NCI-H1694 treated with DMSO at 0.1 percent for 48 hours (cell line): ENCODE measurements at places on chromosomes 7 and 10.

DNA sequence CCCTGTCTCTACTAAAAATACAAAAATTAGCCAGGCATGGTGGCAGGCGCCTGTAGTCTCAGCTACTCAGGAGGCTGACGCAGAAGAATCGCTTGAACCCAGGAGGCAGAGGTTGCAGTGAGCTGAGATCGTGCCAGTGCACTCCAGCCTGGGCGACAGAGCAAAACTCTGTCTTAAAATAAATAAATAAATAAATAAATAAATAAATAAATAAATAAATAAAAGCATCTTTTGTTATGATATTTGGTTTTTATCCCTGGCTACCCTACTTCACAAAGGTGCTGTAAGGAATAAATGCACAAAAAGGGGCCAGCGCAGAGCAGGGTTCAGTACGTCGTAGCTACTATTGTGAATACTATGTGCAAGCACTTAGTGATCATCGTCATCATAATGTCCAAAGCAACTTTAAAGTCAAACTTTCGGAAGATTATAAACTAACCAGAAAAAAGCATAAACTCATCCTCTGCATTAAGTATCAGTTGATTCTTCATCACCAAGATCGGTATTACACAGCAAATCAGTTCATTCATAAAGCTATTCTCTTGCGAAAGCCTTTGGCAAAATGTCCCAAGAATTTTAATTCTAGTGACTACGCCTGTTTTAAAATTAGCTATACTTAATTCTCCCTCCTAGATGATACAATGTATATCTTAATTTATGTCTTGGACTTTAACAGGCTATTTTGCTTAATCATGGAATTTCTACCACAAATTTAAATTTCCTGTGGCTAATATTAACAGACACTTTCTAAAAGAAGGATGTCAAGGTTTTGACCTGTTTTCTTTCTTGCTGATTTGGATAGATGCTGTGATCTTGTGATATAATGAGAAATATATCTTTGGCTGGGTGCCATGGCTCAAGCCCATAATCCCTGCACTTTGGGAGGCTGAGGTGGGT is 7.6 kb upstream of the NFE2L3 start:
- DNase-seq = no peak

GRCh38 chr10:68871105-68871711 is 29.9 kb upstream of the DDX50 start:
- DNase-seq = no peak

DNA sequence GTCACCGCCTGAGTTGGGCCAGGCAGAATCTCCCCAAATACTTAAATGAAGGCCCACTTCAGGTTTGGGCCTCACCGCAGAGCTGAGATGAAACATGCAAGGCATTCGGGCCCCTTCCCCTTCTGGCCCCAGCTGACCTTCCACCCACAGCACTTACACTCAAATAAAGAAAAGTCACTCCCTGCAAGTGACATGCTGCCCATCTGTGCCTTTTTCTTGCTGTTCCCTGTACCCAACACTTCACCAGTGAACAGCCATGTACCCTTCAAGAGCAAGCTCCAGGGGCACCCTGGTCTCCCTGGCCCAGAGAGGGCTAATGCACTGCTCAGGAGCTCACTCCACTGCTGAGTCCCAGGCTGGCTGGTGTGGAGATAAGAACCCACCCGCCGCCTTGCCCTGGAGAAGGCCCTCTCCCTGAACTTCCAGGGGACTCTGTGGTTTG is 40.7 kb downstream of the ZCCHC24 start:
- DNase-seq = no peak

DNA sequence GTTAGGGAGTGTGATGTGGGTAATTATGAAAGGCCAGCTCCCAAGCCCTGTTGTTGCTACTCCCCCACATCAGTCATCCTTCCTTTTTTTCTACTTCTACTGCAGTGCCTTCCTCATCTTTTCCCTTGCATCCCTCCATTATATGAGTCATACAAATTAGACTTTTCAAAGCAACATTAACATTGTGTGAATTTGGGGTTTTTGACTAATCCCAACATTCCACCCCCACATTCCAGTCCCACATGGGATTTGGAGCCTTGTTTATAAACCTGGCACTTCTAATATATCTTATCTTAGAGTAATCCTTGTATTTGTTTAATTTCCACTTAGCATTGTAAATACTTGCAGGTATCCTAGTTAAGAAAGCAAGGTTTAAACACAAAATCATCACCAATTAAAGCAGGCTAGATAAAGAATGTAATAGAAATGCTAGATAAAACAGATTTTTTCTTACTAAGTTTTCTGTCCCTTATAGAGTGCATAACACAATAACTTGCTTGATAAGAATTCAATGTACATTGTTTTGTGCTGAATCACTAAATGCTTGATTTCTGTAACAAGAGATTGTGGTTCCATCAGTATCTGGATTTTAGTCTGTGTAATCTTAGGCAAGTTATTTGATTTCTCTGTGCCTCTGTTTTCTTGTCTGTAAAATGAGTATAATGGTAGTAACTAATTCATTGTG is 165.8 kb downstream of the CFTR start:
- DNase-seq = no peak

DNA sequence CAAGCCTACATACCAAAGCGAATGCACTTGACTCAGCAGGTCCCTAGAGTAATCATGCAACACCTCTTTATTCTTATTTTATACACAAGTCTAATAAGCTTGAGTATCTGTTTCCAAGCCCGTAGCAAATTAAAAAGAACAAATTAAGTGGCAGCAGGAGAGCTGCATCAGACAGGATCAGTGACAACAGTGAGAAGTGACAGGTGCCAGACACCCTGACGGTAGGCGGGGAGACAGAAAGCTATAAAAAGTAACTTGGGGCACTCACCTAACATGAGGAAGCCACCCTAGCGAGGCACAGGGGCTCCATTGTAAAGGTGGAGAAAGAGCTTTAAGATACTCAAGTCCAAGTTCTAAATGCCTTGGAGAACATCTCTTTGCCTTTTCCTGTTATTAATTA is 174.2 kb downstream of the PLXNA4 start:
- no peak for DNase-seq

- DNase-seq = peak; percentile 19
These were observed 990.7 kb downstream of the CCSER2 start for GRCh38 chr10:85318809-85319807.

GRCh38 chr10:121865554-121865953 is 62.3 kb downstream of the ATE1 start:
- no peak for DNase-seq

DNA sequence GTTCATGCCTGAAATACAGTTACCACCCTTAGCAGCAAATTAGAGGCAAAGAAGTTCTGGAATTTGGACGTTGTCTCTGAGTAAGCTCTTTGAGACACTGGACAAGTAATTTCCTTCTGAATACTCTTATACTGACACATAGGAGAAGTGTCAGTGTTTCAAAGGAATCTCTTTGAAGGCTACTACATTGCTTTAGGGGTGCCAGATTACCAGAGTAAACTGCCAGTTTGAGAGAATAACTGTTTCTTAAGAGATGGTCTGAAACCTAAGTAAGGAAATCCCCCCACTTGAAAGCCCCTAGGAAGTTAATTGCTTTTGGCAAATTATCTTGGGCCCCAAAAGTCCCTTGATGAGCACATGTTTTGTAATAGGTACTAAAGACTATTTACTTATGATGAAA is 3.4 kb downstream of the FAS start:
- DNase-seq = no peak

GRCh38 chr10:62618576-62619412 is 185.7 kb upstream of the ADO start:
- no peak for DNase-seq

DNA sequence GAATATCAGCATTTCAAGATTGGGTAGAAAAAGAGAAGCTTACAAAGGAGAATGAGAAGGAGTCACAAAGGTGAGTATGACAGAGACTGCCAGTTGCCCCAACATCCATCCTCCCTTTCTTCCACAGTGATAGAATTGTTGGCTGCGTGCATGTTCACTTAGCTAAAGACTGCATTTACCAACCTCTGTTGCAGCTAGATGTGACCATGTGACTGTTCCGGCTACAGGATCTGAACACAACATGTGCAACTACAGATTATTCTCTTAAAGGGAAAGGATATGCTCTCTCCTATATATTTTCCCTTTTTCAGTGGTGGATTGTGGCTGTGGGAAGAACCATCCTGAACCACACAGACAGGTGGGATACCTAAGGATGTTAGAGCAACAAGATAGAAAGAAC is 60.5 kb upstream of the ZNRF2 start:
- DNase-seq = no peak

DNA sequence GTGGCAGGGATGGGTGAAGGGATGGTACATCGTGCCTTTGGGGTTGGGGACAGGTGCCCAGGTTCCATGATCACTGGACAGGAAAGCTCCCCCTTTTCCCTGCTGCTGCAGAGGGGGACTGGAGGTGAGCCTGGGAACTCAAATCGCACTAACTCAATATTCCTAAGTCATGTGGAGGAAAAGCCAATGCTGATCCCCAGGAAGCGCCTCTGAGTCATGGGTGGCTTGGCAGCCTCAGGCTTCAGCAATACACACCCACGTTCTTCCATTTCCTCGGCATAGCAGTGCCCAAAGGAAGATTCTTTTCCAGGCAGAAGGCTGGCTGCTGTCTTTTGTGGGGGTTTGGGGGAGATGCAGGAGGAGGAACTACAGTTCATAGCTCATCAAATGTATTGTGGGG is 165.8 kb downstream of the CCDC3 start:
- DNase-seq = no peak

DNA sequence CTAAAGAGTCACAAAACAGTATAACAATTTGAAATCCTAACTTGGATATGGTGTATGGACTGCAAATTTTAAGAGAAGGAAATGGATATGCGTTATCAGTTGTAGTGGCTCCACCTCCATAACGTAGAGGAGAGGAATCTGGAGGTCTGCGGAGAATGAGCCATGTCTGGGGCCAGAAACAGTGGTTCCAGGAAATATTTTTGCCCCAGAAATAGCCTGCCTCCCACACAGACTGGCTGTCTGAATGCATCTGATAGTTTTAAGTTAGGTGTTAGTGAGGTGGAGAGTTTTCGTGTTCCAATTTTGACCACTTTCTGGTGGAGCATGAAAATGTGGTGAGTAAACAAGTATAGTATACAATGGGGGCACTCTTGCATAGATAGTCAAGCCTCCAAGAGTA is 1.6 kb downstream of the PHTF2 start:
- DNase-seq = no peak

- no peak for DNase-seq
These were observed 2.7 kb downstream of the SSMEM1 start for GRCh38 chr7:130210181-130210935.

DNA sequence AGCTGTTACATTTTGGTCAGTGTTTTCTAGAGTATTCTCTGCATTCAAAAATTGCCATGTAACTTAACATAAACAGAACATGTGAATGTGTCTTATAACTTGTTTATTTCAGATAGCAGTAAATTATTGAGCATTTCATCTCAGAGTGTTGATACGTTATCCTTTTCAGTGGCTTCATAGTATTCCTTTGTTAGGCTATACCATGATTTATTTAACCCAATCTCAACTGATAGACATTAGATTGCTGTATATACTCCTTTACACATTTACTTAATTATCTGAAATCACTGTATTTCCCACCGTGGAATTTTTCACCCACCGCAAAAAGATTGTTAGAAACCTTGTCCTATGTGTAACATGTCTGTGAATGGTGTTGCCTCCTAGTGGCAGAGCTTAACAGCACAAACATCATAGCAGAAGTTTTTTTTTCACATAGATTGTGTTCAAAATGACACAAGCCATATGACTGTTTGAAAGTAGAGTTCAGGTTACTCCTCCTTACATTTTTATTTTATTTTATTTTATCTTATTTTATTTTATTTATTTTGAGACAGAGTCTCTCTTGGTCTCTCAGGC is 21.4 kb downstream of the SLF2 start:
- DNase-seq = no peak

- no peak for DNase-seq
These were observed 9.4 kb upstream of the FAM170B start for GRCh38 chr10:49143249-49143648.

DNA sequence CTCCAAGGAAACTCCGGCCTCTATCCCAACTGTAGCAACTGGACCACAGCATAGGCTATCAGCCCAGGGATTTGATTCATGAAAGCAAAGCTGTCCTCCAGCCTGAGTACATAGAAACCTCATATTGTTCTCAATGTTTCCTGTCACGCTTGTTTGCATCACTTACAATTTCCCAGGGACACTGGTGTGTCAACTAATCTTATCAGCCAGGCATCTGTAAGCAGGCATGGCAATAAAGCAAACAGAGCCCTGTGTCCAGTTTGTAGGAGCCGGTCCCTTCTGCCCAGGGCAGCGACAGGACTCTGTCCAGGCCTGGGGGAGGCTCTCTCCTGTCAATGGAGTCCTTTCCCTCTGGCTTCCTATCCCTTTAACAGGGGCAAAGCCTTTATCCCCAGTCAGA is 23.0 kb upstream of the CDHR3 start:
- DNase-seq = no peak

- no peak for DNase-seq
These were observed 1167.0 kb downstream of the SORCS3 start for GRCh38 chr10:105807935-105808587.

DNA sequence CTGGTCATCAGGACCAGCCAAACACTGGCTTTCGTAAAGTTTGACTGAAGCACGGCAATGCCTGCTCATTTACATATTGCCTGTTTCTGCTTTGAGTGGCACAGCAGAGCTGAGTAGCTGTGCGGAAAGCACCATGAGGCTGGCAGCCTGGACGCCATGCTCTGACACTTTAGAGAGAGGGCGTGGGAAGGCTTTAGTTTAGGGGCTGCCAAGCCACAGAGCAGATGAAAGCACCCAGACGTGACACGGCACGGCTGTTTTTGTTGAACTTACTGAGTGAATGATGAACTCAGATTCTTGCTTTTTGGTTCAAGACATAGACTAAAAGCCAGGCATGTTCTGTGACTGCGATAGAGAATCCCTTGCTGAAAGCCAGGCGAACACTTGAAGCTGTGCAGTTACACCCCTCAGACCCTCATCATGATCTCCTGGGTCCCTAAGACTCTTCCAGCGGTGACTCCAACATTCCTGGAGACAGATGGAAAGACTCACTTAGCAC is 182.1 kb downstream of the ZMYND11 start:
- DNase-seq = peak; percentile 68

- DNase-seq = no peak
These were observed 56.3 kb downstream of the ARID5B start for GRCh38 chr10:61957806-61958205.

DNA sequence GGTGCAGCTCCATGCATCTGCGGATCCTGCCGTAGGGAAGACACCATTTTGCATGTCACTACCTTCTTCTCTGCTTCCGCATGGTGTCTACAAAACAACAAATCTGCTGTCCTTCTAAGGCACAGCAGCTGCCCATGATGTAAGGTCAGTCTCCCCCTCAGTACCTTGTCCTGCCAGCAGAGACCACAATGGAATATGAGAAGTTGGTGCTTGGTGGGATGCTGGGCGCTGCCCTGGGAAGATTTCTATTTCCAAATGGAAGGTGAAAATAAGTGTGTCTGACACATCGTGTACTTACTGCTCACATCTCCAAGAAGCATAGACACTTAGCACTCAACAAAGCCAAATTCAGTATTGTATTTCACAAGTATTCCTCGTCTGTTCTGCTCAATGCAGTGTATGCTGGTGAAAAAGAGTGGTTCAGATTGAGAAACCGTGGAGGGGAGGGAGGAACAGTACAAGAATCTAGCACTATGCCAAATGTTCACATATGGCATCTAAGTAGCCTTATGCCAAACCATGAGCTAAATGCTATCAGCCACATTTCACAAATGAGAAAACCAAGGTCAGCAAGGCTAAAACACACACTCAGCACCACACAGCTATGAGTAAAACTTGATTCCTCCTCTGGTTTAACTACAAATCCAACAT is 95.0 kb downstream of the GRB10 start:
- DNase-seq = peak; percentile 67
